ENCODE measurements at places on chromosomes 4 and X.

GRCh38 chrX:8432396-8432795 lies 32.2 kb upstream of the VCX3B start:
- no peak for DNase-seq

GRCh38 chr4:2103843-2104547 lies 44.9 kb downstream of the NAT8L start:
- no peak for DNase-seq

DNA sequence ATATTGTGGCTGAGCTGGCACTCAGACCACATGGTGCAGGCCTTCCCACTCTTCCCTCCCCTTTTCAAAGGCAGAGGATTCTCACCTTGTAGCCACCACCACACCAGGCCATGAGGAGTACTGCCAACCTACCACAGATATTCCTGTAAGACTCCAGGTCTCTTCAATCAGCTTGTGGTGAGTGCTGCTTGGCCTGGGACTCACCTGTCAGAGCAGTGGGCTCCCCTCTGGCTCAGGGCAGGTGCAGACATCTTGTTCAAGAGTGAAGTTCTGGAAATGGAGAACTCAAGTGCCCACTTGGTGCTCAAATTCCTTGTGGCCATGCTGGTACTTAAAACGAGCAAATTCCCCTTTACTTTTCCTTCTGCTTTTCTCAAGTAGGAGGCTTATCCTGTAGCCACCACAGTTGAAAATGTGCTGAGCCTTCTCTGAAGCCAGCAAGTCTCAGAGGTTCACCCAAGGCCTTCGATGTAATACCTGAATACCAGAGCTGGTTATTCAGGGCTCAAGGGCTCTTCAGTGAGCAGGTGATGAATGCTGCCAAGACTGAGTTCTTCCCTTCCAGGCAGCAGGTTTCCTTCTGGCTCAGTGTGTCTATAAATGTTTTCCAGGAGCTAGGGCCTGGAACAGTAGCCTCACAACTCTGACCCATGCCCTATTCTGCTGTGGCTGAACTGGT lies 212.9 kb downstream of the TEX13C start:
- no peak for DNase-seq

DNA sequence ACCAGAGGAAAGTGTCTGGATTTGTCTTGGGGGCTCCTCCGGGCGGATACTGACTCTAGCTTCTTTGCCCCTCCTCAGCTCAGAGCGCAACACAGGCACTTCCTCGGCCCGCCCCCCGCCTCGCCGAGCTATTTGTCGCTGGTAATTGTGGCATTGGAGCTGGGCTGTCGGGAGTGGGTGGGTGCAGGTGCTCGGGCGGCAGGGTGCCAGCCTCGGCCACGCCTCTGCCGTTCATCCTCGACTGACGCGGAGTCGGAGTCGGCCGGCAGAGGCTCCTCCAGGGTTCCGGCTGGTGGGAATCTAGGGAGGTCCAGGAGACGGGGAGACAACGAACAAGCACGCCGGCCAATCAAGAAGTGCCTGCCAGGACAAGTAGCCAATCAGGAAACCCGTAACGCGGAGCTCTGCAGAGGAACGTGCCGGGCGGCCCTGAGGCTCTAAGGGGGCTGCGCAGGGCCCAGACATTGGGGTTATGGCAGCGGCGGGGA lies 3.9 kb upstream of the SYN1 start:
- peak; percentile 59 for DNase-seq

GRCh38 chrX:149248073-149248625 lies 257.0 kb downstream of the IDS start:
- DNase-seq: no peak

All from CD4-positive, alpha-beta T cell treated with Interleukin-17A for 1 hour (primary cell).